ENCODE measurements at places on chromosomes 12 and 14. TPM values are rescaled to one million over a fixed set of nuclear protein-coding genes. Genes with fewer than 3 reads are reported as not detected.

The ARHGEF40 gene
- 0.92 TPM for total RNA-seq

The HNF1A gene
- not detected for total RNA-seq

The BHLHE41 gene
- not detected for total RNA-seq

The TMEM121 gene
- 3.4 TPM for total RNA-seq

The SLCO1B1 gene
- total RNA-seq = not detected

The AMHR2 gene
- total RNA-seq = not detected

The FOXA1 gene
- not detected for total RNA-seq

The TTC8 gene
- total RNA-seq = 1.3 TPM

The ACADS gene
- 7.3 TPM for total RNA-seq

The PRKD1 gene
- not detected for total RNA-seq

The DGLUCY gene
- 33.6 TPM for total RNA-seq

The SYNDIG1L gene
- total RNA-seq = not detected

The PZP gene
- not detected for total RNA-seq

The CTSG gene
- total RNA-seq = not detected

The DACT1 gene
- total RNA-seq = 0.78 TPM

The TAMALIN gene
- total RNA-seq = 603 TPM

The CD27 gene
- 39.2 TPM for total RNA-seq

The CLEC2A gene
- not detected for total RNA-seq

The SLCO1C1 gene
- not detected for total RNA-seq

The SLCO1A2 gene
- total RNA-seq = not detected

The ZNF891 gene
- total RNA-seq = 4.5 TPM

The MSI1 gene
- total RNA-seq = not detected

The LRRC9 gene
- total RNA-seq = not detected

The SMOC1 gene
- not detected for total RNA-seq

The FAM90A1 gene
- 0.17 TPM for total RNA-seq

The RNASE3 gene
- not detected for total RNA-seq

The CLEC9A gene
- not detected for total RNA-seq

The OR6C2 gene
- not detected for total RNA-seq

The HOXC10 gene
- total RNA-seq = not detected

The PTPN6 gene
- total RNA-seq = 63.9 TPM

The FAM222A gene
- total RNA-seq = 5.3 TPM

The RIN3 gene
- 82.4 TPM for total RNA-seq

The SMCO2 gene
- total RNA-seq = not detected

The UBR7 gene
- 6.7 TPM for total RNA-seq

The KLRC3 gene
- total RNA-seq = 5.2 TPM

The RASSF8 gene
- total RNA-seq = 0.31 TPM

The TAS2R50 gene
- total RNA-seq = not detected

The LRTM2 gene
- total RNA-seq = not detected

The KERA gene
- total RNA-seq = not detected

The UBC gene
- total RNA-seq = 1,771 TPM

The KLHL33 gene
- 0.19 TPM for total RNA-seq

The CLEC4A gene
- total RNA-seq = 0.75 TPM

The KRT73 gene
- 8.1 TPM for total RNA-seq

The MIPOL1 gene
- not detected for total RNA-seq

The MGP gene
- 0.38 TPM for total RNA-seq

The SPIC gene
- total RNA-seq = not detected

The GPHB5 gene
- total RNA-seq = not detected

The CLECL1 gene
- 1.4 TPM for total RNA-seq

The PTCSC3 gene
- total RNA-seq = not detected

The PPP4R4 gene
- total RNA-seq = not detected

The IFI27 gene
- 0.92 TPM for total RNA-seq

The DNAI7 gene
- 0.16 TPM for total RNA-seq

The RTL1 gene
- total RNA-seq = not detected

The PMCH gene
- total RNA-seq = not detected

The A2ML1 gene
- total RNA-seq = not detected

The KRT78 gene
- total RNA-seq = not detected

The EDDM3A gene
- not detected for total RNA-seq

The SPX gene
- not detected for total RNA-seq

The KCNJ8 gene
- not detected for total RNA-seq

The BATF gene
- total RNA-seq = 3.2 TPM

Data from CD8-positive, alpha-beta T cell (primary cell).